ENCODE measurements at places on chromosomes 6 and 20. TPM values are rescaled to one million over a fixed set of nuclear protein-coding genes. Genes with fewer than 3 reads are reported as not detected.

E2F3 gene
- 10.0 TPM for total RNA-seq

IP6K3 gene
- 0.29 TPM for total RNA-seq

ZC2HC1B gene
- total RNA-seq, result not detected

TFAP2D gene
- not detected for total RNA-seq

DNA sequence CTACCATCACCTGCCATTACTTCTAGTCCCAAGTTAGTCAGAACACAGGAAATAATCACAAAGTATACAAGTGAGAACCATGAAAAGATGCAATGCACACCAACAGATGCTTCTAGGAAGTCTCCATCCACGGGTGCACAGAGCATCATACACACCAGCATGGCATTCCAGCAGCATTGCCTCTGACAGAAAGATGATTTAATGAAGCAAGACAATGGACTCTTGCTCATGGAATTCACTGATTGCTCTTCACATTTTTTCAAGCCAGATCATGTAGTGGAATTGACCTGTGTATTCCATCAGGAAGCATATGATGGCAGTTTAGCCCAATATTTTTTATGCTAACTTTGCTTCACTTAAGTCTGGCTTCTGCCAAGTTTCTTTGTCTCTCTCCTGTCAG, 406.3 kb upstream of the RGS17 start:
- no peak overlapping the region for H3K4me3 ChIP-seq
- H3K4me1 ChIP-seq, result no peaks in the 10 kb centered on the region
- DNase-seq, result no peak
- H3K27me3 ChIP-seq, result no peaks in the 10 kb centered on the region
- no peak overlapping the region for H3K27ac ChIP-seq

DNA sequence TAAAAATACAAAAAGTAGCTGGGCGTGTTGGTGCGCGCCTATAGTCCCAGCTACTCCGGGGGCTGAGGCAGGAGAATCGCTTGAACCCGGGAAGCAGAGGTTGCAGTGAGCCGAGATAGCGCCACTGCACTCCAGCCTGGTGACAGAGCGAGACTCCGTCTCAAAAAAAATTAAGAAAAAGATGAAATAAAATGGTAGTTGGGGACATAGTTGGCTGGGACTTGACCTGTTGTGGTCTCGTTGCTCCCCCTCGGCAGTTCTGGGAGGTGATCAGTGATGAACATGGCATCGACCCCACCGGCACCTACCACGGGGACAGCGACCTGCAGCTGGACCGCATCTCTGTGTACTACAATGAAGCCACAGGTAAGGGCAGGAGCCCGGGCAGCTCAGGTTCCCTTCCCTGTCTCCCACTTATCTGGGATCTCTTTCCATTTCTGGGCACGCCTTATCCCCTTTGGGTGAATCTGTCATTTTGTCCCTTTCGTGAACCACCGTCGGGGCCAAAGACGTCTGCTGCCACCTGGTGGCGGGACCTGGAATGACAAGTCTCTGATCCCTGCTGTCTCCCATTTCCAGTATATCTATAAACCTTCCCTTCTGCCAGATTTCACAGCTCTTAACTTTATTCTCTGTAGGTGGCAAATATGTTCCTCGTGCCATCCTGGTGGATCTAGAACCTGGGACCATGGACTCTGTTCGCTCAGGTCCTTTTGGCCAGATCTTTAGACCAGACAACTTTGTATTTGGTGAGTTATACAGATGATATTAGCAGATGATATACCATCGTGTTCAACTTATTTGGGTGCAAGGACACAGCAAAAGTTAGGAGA, 2.3 kb downstream of the TUBB start:
- peak overlapping the region; percentile 80 for H3K4me3 ChIP-seq
- H3K27ac ChIP-seq, result peak overlapping the region; percentile 95
- H3K4me1 ChIP-seq, result no peaks in the 10 kb centered on the region
- peaks cover 23% of the 10 kb centered on the region for H3K36me3 ChIP-seq
- H3K27me3 ChIP-seq, result no peaks in the 10 kb centered on the region

- DNase-seq, result no peak
- no peaks in the 10 kb centered on the region for H3K27me3 ChIP-seq
- H3K27ac ChIP-seq, result no peak overlapping the region
- no peaks in the 10 kb centered on the region for H3K36me3 ChIP-seq
- H3K4me1 ChIP-seq, result no peaks in the 10 kb centered on the region
These were observed 72.9 kb upstream of the SLC22A23 start for GRCh38 chr6:3529721-3530120.

DNA sequence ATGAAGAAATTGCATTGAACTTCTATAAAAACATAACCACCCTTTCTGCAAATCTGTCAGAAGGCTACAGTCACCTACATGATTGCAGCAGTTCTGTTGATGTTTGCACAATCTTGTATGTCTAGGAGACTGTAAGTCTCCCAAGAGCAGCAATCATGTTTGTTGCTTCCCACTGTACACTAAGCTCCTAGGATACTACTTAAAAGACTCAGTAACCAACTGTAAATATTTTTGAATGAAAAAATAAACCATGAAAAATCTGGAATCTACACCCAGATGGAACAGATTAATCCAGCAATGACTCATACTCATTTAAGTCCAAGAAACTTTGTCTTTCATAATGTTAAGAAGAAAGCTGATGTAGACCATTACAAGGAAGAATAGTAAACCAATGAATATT, 168.5 kb upstream of the ATXN1 start:
- H3K4me3 ChIP-seq, result no peak overlapping the region
- H3K36me3 ChIP-seq, result no peaks in the 10 kb centered on the region
- H3K4me1 ChIP-seq, result no peaks in the 10 kb centered on the region
- H3K27ac ChIP-seq, result no peak overlapping the region
- no peaks in the 10 kb centered on the region for H3K27me3 ChIP-seq

DNA sequence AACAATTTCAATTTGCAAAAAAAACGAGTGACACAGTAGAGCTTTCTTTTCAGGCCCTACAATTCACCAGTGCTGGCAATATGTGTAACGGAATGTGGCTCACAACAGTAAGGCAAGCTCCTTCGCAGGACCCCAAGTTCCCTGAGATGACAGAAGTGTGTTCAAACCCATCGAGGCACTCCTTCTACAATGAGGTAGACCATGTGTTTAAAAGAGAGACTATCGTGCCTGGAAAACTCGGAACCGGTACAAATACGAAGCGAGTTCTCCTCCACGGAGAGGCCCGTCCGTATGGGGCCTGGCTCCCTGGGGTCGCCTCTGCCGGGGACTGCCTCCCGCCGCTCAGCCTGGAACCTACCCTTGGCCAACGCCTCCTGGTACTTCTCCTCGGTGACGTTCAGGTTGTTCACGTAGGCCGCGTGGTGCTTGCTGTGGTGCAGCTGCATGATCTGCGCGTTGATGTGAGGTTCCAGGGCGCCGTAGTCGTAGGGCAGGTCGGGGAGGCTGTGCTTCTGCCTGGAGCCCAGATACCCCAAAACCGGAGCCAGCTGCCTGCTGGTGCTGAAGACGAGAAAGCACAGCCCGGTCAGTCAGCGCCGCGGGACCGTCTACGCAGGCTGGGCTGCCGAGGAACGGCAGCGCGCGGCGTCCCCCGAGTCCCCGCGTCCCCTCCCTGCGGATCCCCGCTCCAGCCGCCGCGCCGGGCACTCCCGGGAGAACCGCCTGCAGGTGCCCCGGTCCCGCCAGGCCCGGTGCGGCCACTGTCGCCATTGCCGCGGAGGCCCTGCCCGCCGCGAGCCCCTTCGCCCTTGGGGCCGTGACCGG, 526 bp downstream of the SOD2 start:
- DNase-seq, result peak; percentile 66
- H3K4me1 ChIP-seq, result no peaks in the 10 kb centered on the region
- no peaks in the 10 kb centered on the region for H3K27me3 ChIP-seq
- peak overlapping the region; percentile 99 for H3K27ac ChIP-seq
- H3K36me3 ChIP-seq, result no peaks in the 10 kb centered on the region

DNA sequence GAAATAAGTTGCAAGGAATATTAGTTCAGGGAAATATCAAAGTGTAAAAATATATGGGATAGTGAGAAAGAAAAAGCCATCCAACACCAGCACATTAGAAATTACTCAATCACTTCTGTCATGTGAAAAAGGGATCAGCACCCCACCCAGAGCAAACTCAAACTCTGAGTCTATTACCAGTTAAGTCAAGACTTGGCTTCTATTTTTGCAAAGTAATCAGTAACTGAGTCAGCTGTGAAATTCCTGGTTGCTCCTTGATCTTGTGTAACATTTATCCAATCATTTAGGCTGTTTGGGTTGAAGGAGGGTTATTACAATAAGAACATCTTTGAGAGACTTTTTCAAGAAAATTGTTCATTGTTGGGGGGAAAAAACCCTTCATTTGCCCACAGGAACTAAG, 51.2 kb downstream of the SLC22A23 start:
- peak overlapping the region; percentile 69 for H3K27ac ChIP-seq
- no peaks in the 10 kb centered on the region for H3K27me3 ChIP-seq
- no peak overlapping the region for H3K4me3 ChIP-seq
- no peaks in the 10 kb centered on the region for H3K36me3 ChIP-seq

DNA sequence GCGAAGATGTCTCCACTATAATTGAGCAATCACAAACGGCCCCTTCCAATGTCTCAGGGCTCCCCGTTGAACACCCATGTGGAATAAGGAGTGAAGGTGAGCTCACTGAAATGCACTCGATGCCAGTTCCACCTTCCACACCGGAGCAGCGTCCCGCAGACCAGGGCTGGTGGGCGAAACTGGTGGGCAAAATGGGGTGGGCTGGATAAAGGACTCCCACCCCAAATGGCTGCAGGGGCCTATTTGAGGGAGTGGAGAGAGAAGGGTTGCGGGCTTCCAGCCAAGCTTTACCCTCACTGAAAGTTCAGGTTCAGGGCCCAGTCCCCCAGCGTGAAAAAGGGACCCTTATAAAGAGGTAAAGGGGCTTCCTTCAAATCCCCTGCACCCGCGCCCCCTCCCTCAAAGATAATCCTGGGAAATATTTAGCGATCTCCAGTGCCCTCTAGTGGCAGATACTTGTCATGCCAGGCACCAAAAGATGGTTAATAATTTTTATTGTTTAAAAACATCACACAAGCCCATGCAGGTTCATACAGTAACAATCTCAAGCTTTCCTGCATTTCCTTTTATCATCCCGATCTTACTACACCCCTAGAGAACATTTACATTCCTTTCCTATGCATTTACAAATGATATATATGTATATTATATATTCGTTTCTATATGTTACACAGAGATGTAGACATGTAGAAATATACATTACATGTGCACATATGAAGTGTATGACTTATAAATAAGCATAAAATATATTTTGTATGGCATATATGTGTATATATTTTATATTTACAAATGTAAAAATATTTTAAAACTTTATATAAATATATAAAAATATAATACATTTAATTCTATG, 58.2 kb upstream of the NKX2-2 start:
- H3K36me3 ChIP-seq, result no peaks in the 10 kb centered on the region
- no peak overlapping the region for H3K27ac ChIP-seq
- DNase-seq, result no peak

DNA sequence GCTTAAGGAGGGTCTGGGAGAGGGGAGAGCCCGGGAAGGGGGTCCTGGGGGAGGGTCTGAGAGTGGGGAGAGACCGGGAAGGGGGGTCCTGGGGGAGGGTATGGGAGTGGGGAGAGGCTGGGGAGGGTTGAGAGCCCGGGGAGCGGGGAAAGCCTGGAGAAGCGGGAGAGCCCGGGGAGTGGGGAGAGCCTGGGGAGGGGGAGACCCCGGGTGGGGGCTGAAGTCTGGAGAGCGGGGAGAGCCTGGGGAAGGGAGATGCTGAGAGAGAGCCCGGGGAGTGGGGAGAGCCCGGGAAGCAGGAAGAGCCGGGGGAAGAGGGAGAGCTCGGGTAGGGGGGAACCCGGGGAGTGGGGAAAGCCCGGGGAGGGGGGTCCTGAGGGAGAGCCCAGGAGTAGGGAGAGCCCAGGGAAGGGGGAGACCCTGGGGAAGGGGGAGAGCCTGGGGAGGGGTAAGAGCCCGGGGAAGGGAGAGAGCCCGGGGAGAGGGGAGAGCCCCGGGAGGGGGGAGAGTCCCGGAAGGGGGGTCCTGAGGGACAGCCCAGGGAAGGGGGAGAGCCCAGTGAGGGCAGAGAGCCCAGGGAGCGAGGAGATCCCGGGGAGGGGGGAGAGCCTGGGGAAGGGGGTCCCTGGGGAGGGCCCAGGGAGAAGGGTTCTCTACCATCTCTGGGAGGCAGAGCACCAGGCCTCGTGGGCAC, 148.5 kb downstream of the SYNDIG1 start:
- H3K4me1 ChIP-seq, result no peaks in the 10 kb centered on the region
- H3K27ac ChIP-seq, result no peak overlapping the region
- DNase-seq, result no peak

- peak; percentile 26 for DNase-seq
- no peaks in the 10 kb centered on the region for H3K4me1 ChIP-seq
- no peak overlapping the region for H3K27ac ChIP-seq
- peak overlapping the region; percentile 38 for H3K4me3 ChIP-seq
- H3K36me3 ChIP-seq, result no peaks in the 10 kb centered on the region
- H3K27me3 ChIP-seq, result peaks cover 25% of the 10 kb centered on the region
These were observed 822 bp downstream of the ELOVL4 start for GRCh38 chr6:79946272-79947190.

DNA sequence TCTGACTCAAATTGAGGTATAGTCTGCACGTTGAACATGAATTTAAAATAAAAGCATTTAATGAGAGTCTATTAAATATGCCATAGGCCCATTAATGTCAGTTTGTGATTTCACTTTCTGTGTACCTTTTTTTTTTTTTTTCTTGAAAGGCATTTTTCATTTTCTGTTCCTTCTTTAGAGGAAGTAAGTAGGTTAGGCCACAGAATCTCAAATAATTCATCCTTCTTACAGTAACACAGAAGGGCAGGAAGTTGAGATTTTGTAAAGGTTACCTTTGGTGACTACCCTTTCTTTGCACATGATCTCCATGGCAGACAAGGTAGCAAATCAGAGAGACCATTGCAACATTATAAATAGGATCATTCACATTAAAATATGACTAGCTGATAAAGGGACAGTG, 9.6 kb downstream of the L3MBTL3 start:
- no peak for DNase-seq
- H3K4me1 ChIP-seq, result no peaks in the 10 kb centered on the region
- H3K4me3 ChIP-seq, result no peak overlapping the region
- peak overlapping the region; percentile 3 for H3K27ac ChIP-seq
- no peaks in the 10 kb centered on the region for H3K36me3 ChIP-seq
- H3K27me3 ChIP-seq, result no peaks in the 10 kb centered on the region

- no peaks in the 10 kb centered on the region for H3K36me3 ChIP-seq
- H3K27ac ChIP-seq, result no peak overlapping the region
- H3K4me3 ChIP-seq, result no peak overlapping the region
- DNase-seq, result no peak
- H3K4me1 ChIP-seq, result no peaks in the 10 kb centered on the region
- no peaks in the 10 kb centered on the region for H3K27me3 ChIP-seq
These were observed 110.5 kb downstream of the FAM120B start for GRCh38 chr6:170416959-170417606.

DNA sequence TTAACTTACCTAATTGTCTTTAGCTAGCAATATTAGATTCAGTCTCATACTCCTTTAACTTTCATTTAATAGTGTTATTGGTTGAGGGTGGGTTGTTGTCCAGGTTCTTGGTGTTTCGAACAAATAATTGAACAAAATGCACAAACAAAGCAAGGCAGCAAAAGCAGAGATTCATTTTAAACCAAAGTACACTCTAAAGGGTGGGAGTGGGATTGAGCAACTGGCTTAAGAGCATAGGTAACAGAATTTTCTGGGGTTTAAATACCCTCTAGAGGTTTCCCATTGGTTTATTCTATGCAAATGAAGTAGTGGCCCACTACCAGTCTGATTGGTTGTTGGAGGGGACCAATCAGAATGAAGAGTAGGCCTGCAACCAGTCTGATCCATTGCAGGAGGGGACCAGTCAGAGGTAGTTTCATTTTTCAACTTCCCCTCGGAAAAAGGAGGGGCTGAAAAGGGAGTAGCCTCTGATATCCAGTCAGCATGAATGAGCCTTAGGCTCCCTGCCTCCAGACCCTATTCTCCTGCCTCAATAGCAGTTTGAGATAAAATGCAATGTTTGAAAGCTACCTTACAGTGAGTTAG, 26.3 kb upstream of the RAB23 start:
- no peaks in the 10 kb centered on the region for H3K36me3 ChIP-seq
- no peak overlapping the region for H3K27ac ChIP-seq
- H3K4me3 ChIP-seq, result no peak overlapping the region
- no peaks in the 10 kb centered on the region for H3K4me1 ChIP-seq
- no peaks in the 10 kb centered on the region for H3K27me3 ChIP-seq
